NCI-H446 treated with DMSO at 0.1 percent for 48 hours (cell line): ENCODE measurements at places on chromosomes 5 and 9.
A peak's percentile ranks its signal among the peaks of the same experiment; 100 is the strongest.

GRCh38 chr5:94906750-94907149 lies 288.3 kb downstream of the SLF1 start:
- no peak for DNase-seq

- DNase-seq = no peak
These were observed 249.3 kb downstream of the CRB2 start for GRCh38 chr9:123605286-123605685.

- peak; percentile 47 for DNase-seq
These were observed 17.9 kb upstream of the EGFL7 start for GRCh38 chr9:136644593-136645351.

- no peak for DNase-seq
These were observed 29.8 kb downstream of the NR2F1 start for GRCh38 chr5:93612855-93613243.

GRCh38 chr5:36442796-36443195 lies 141.1 kb upstream of the RANBP3L start:
- no peak for DNase-seq

GRCh38 chr9:137764171-137764671 lies 113.4 kb upstream of the CACNA1B start:
- DNase-seq = no peak

DNA sequence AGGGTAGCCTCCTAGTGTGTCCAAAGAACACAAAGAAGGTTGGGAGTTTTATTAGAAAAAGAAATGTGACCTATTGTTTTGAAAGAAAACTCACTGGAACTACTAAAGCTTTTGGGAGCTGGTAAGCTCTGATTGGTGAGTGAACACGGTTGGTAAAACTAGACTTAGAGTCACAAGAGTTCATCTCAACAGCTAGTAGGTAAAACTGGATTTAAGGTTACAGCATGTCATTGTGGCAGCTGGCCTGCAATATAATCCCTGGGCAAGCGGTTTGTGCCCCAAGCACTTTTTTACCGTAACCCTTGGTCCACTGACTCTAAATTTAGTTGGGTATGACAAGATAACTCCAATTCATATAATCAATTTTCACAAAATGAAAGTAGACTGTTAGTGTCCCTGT lies 47.4 kb downstream of the UBAP2 start:
- no peak for DNase-seq

GRCh38 chr9:18126831-18127498 lies 347.0 kb upstream of the ADAMTSL1 start:
- DNase-seq = peak; percentile 70

DNA sequence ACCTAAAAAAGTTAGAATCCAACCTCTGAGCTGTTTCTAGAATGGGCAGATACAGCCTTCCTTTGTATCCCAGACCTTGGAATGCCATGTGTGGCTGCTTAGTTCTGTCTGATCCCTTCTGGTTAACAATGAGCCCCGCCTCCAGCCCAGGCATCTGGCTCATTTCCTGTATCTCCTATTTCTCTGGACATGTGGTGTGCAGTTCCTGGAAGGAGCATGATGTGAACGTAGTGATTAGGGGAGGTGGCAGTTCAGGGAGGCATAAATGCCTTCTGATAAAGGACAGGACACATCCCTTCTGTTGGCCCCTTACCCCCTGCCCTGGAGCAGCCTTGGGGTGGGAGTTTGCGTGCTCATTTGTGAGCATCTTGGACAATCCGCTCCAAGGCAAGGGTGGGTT lies 243.0 kb downstream of the ZSWIM6 start:
- DNase-seq = no peak

- no peak for DNase-seq
These were observed 451.3 kb downstream of the SEMA5A start for GRCh38 chr5:9094582-9094981.

GRCh38 chr9:81814794-81815464 lies 113.3 kb upstream of the SPATA31D4 start:
- no peak for DNase-seq

DNA sequence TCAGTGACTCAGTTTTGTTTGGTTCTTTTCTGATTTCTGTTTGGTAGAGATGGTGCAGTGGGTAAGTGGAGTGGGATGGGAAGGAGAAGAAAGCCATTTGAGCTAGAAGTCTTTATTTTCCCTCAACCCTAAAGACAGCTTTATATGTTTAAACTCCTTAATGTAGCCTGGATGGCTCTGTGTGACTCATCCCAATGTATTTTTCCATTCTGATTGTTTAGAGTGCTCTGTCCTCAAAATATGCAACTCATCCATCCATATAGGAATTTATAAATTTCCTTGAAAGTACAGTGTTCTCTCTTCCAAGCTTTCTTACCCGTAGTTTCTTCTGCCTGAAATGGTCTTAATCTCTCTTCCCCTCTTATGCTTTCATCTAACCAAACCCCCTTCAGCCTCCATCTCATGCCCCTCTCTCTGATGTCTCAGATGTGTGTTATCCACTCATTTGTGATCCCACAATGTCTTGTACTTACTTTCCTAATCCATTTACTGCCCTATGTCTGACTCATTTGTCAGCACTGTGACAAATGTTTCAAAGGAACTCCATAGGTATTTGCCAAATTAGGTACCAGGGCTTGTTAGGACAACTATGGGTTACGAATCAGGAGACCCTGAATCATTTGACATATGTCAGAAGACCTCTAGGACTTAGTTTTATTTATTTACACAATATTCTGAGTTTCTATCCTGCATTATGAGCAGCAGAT lies 217.5 kb upstream of the SGCD start:
- DNase-seq = no peak

DNA sequence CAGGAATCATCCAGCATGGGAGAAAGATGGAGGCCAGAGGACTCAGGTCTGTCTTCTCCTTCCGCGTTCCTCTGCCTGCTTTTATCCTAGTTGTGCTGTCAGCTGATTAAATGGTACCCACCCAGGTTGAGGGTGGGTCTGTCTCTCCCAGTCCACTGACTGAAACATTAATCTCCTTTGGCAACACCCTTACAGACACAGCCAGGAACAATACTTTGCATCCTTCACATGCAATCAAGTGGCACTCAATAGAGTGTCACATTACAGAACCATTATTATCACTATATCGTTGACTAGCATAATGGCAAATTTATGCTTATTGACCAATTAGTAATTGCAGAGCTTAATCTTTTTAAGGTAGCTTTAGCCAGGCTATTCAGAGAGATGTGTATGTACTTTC lies 64.8 kb downstream of the UNC13B start:
- no peak for DNase-seq

DNA sequence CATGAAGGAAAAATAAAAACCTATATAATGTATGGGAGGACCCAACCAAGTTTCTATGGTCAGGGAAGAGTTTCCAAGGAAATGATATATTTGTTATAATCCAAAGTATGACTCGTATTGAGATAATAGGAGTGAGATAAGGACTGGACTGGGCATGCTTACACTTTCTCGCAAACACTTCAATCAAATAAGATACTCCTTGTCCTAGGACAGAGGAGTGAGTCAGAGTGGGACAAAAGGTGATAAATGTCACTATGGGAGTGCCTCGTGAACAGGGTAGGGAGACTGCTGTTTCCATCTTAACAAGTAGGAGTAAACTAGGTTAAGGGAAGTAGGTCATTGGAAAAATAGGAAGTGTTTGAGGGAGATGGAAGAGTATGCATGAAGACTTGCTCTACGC lies 47.2 kb downstream of the MACIR start:
- no peak for DNase-seq

DNA sequence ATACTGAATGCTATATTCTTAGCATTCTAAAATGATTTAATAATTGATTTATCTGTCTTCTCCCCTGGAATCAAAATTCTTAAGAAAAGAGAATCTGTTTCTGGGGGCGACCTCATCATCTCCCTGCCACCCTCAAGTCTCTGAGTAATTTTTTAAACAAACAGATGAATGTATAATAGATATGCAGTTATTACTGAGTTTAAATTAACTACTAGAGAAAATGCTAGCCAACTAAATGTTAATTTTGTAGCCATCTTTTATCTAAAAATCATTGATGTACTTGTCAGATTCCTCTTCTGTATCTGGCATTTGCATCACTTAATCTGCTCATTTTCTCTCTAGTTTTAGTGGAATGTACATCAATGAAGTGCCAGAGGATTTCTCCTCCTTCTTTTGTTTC lies 87.5 kb downstream of the ERBIN start:
- DNase-seq = no peak

DNA sequence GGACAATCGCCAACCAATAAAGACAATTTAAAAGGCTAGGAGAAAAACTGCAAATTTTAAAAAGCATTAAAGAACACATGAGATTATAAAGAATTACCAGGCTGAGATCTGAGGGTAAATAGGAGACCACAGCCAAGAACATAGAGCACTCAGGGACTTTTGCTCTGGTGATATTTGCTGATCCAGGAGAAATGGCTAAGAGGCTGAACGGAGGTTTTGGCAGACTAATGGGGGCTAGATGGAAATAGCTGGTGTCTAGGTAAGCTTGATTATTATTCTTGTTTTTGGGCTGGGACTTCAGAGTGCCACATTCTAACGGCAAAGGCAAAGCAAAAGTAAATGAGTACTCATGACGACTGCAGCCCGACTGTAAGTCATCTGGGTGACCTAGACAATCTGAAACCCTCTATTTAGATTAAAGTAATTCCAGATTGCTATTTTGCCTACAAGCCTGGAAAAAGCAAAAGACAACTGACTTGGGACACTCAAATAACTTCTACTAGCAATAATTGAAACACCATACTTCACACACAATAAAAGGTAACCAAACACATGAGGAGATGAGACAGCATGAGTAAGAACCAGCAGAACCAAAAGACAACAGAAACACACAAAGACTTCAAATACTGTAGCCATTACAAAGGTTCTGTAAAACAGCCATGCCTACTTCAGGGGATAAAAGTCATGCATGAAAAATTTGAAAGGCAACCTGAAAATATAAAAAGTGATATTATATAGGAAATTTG lies 68.8 kb downstream of the JAKMIP2 start:
- no peak for DNase-seq

GRCh38 chr5:161305601-161306000 lies 240.9 kb downstream of the GABRB2 start:
- DNase-seq = peak; percentile 50

- DNase-seq = no peak
These were observed 62.5 kb downstream of the MRPL36 start for GRCh38 chr5:1736889-1737711.

DNA sequence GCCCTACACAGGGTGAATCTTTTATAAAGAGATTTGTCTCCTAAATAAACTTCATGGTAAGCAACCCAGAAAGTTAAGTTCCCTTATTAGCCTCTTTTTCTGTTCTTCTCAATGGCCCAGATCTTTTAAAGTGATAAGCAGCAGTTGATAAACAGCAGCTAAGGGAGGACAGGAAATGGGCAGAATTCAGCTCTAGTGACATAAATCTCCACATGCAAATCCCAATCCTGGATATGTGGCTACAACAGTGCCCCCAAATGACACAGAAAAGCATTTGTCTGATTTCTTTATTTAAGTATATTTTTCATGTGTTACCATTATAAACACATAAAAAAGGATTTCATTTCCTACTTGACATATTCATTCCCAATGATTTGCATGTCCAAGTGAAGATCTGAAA lies 199.0 kb downstream of the DTWD2 start:
- no peak for DNase-seq

GRCh38 chr5:8868283-8868682 lies 677.6 kb downstream of the SEMA5A start:
- DNase-seq = no peak

GRCh38 chr9:82488313-82489200 lies 500.0 kb downstream of the SPATA31D1 start:
- DNase-seq = peak; percentile 61
